Effector CD8-positive, alpha-beta T cell (primary cell): ENCODE measurements at places on chromosomes 5 and 9.

DNA sequence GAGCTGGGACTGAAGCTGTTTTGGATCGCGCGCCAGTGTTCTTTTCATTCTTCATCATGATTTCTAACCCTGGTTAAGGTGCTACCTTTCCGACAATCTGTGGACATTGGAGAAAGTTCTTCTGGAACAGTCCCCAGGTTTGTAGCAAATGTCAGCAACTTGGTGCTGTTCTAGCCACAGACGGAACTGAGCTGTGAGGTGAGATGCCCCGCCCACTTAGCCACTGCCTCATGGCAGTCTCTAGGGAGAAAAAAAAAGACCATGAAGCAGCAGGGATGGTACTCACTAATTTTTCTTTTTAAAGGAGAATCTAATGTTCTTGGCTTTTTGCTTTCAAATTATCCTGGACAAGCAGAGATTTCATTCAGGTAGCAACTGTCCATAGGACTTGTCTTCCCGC, 72.1 kb upstream of the STK32A start:
- no peak for DNase-seq

- no peak for DNase-seq
These were observed 59.6 kb upstream of the ADAMTS19 start for GRCh38 chr5:129400395-129400983.

- no peak for DNase-seq
These were observed 16.6 kb downstream of the TUT7 start for GRCh38 chr9:86337469-86338108.

GRCh38 chr5:140355546-140355945, 4.4 kb upstream of the SLC4A9 start:
- DNase-seq = no peak

DNA sequence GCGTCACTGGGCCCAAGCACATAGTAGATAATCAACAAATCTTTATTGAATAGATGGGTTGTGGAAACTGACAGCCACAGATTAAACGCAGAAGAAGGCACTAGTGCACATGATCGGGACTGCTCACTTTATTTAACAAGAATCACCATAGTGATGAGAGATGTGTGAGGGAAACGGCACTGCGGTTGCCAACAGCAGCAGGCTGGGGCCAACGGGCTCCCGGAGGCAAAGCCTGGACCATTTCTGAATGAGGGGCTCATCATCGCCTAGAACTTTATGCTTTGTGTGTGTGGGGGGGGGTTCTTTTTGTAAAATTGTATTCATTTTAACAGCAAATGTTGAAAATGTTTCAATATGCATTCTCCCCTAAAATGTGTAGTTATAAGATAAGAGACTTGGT, 61.9 kb upstream of the RUFY1 start:
- DNase-seq = no peak

- DNase-seq = no peak
These were observed 148.9 kb upstream of the IRX4 start for GRCh38 chr5:2031581-2031980.

DNA sequence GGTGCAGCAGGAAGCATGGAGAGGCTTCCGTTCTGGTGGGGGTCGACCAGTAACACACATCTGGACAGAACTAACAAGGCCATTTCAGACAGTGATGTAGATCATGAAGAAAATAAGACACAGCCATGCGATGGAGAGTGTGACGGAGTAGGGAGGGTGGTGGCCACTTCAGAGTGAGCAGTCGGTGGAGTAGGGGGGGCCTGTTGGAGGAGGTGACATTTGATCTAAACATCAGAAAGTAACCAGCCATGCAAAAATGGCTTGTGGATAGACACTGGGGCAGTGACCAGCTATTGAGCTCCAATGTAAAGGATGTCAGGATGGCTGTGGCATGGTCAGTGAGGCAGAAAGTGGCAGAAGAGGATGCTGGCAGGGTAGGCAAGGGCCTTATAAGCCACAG, 65.9 kb downstream of the PPARGC1B start:
- DNase-seq = no peak

GRCh38 chr5:138753794-138754698, 821 bp downstream of the CTNNA1 start:
- no peak for DNase-seq

DNA sequence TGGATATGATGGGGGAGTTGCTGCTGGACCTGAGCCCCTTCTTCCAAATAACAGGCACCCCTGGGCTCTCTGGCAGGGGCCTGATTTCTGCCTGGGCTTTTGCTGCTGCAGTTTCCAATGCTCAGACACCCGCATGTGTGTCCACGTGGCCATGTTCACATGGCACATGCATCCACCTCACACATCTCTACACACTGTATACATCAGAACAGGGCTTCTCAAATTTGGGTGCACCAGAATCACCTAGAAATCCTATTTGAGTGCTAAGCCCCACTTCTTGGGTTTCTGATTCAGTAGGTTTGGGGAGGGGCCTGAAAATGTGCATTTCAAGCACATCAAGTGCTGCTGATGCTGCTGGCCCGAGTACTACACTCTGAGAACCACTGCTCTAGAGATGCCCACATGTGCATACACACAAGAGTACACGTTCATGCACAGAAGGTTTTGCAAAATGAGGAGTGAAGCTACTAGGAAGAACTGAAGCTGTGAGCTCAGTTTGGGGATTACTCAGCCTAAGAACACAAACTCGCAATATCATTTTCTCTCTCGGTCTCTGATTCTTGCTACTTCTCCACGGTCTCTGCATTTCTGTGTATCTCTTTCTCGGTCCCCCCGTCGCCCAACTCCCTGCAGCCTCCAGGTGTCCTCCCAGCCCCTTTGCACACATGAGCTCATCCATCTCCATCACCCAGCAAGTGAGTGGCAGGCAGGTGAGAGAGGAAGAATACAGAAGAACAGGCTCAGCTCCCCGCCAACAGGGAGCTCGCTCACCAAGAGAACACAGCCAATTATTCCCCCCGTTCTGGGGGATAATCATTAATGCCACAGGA, 97.0 kb downstream of the PCDH1 start:
- DNase-seq = no peak

GRCh38 chr9:5798581-5798980, 34.3 kb downstream of the ERMP1 start:
- no peak for DNase-seq

GRCh38 chr5:157912621-157913325, 53.8 kb upstream of the CLINT1 start:
- DNase-seq = no peak

DNA sequence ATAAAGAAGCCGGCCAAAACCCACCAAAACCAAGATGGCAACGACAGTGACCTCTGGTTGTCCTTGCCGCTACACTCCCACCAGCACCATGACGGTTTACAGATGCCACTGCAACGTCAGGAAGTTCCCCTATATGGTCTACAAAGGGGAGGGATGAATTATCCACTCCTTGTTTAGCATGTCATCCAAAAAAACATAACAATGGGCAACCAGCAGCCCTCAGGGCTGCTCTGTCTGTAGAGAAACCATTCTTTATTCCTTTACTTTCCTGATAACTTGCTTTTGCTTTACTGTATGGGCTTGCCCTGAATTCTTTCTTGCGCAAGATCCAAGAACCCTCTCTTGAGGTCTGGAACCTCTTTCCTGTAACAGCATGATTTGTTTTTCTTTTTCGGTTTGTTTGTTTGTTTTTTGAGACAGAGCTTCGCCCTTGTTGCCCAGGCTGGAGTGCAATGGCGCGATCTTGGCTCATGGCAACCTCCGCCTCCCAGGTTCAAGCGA, 2.0 kb upstream of the UAP1L1 start:
- no peak for DNase-seq

DNA sequence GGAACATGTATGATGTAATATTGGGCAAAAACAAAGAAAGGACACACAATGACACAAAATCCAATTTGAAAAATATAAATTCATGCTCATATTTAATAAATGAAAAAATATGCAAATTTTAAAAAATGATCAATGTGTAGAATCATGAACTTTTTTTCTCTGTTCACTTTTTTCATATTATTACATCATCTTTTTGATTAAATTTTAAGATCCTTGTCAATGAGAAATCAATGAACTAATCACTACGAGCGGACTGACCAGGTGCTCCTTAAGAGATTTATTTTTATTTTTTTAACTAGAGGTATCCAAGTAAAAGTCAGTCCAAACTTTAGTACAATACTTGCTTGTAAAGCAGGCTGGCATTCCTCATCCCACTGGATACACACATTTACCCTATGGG, 174.1 kb downstream of the CDK5RAP2 start:
- DNase-seq = no peak

DNA sequence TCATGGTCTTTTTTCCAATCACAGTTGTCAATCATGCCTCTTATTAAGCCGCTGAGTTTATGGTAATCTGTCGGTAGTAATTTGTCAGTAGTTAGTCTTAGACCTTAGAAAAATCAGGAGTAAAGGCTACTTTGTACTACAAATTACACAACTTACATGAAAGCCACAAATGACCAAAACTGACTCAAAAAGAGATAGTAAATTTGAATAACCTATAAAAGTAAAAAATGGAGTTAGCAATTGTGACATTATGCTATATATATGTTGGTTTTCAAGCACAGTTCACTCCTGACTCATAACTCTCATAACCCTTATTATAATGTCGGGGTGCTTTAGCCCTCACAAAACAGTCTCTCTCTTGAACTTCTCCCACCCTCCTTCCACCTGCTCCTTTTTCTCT, 251.8 kb downstream of the ROR2 start:
- DNase-seq = no peak
